ENCODE measurements at places on chromosomes 2 and 18.
A peak's percentile ranks its signal among the peaks of the same experiment; 100 is the strongest.

- DNase-seq: no peak
These were observed 8.2 kb downstream of the ARHGAP25 start for GRCh38 chr2:68742626-68743415.

DNA sequence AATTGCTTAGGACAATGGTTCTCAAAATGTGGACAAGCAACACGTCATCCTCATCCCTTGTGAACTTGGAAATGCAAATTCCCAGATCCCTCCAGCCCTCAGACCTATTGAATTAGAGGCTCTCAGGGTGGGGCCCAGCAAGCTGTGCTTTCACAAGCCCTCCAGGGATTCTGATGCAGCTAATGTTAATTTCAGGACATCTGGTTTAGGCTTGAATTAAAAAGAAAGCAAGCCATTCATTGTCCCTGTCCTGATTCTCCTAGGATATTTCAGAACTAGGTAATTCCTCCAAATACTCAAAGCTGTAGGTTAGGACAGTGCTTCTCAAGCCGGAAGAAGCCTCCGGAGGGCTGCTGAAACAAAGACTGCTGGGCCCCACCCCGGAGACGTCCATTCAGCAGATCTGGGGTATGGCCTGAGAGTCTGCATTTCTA is 26.0 kb upstream of the GLI2 start:
- DNase-seq: no peak

GRCh38 chr18:8045160-8045883 is 478.2 kb downstream of the PTPRM start:
- DNase-seq: no peak

DNA sequence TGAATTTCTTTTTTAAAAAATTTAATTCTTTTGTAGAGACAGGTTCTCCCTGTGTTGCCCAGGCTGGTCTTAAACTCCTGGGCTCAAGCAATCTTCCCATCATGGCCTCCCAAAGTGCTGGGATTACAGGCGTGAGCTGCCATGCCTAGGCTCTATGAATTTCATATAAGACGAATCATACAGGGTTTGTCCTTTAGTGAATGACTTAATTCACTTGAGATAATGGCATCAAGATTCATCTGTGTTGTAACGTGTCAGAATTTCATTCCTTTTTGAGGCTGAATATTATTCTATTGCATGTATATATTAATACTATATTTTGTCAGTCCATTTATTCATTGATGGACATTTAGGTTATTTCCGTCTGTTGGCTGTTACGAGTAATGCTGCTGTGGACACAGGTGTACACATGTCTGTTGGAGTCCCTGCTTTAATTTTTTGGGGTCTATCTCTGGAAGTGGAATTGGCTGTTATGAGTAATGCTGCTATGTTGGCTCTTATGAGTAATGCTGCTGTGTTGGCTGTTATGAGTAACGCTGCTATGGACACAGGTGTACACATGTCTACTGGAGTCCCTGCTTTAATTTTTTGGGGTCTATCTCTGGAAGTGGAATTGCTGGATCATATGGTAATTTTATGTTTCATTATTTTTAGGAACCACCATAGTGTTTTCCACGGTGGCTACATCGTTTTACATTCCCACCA is 210.6 kb downstream of the CAMKMT start:
- DNase-seq: peak; percentile 75

DNA sequence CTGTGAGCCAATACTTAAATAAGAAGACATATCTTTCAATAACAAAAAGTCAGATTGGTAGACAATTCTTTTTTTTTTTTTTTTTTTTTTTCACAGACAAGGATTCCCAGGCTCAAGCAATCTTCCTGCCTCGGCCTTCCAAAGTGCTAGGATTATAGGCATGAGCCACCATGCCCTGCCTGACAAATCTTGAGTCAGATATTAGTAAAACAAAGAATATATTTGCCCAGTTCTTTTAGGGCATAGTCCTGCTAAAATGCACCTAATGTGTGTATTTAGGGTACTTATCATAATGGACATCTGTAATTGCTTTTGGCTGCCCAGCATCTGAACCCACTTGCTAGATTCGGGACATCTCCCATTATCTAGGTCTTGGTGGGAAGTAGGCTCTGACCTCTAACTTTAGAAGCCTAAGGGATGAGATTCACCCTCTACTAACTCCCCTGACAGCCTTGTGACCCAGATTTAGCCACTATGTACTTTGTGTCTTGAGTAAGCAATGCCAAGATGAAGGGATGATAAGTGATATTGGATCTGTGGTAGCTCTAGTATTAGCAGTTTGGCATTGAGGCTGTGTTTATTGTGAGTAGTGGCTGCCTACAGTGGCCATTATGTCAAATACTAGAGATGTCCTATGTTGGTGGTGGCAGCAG is 18.5 kb upstream of the PSME4 start:
- no peak for DNase-seq

- DNase-seq: no peak
These were observed 488.1 kb downstream of the NR4A2 start for GRCh38 chr2:155844461-155844860.
